Activated CD4-positive, alpha-beta T cell treated with anti-CD3 and anti-CD28 coated beads, Interleukin-2, amount 50 U/mL, for 1 hour (primary cell): ENCODE measurements at places on chromosomes 2 and 18.

DNA sequence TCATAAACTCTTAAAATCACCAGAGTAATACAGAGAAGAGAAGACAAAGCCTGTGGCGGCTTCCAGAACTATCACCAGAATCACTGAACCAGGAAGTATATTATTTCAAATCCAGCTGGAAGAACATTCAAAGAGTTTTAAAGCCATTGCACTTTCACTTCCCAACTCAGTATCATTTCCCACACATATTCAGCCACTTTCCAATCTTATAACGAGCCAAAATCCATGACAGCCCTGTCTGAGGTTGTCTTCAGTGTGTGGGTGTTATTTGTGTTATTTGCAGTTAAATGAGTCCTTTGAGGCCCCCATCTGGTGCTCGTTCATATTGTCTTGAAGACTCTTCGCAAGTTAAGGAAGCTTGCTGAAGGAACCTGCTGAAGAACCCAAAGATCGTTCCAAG, 559.9 kb downstream of the TSN start:
- no peak for DNase-seq

DNA sequence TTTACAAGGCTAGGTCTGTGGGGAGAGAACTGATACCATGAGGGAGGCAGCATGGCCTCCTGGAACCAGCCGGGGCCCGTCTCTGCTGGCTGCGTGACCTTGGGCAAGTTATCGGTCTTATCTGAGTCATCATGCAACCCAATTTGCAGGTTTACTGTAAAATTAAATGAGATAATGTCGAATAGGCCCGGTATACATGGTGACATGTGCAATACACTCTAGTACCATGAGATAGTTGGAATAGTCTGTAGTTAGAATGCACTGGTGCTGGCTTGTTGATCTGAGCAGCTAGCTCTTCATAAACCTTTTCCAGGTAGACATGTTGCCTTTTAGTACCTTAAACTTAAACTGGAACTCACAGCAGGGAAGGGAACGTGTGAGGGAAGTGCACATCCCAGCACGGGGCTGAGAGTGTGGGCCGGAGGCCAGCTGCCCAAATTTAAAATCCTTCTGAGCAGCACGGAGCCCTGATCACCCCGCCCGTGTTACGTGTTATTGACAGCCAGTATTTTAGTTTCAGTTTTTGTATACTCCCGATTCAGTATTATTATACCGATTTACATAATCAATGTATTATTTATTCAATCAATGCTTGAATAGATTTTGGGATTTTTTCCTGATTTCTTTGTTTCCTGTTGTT, 72.4 kb upstream of the HS6ST1 start:
- DNase-seq, result no peak

- no peak for DNase-seq
Measured at GRCh38 chr2:62406573-62407043, 99.4 kb downstream of the TMEM17 start.

GRCh38 chr18:505483-506122, 5.1 kb upstream of the COLEC12 start:
- no peak for DNase-seq

GRCh38 chr2:167015806-167016205, 127.5 kb downstream of the XIRP2 start:
- no peak for DNase-seq

- no peak for DNase-seq
Measured at GRCh38 chr2:7880566-7880965, 801.3 kb upstream of the ID2 start.

GRCh38 chr2:81195017-81195773, 890.6 kb upstream of the LRRTM1 start:
- no peak for DNase-seq
